Cerebellum (tissue), 4 donors: ENCODE measurements at places on chromosomes 1 and 21. TPM values are rescaled to one million over a fixed set of nuclear protein-coding genes. Genes with fewer than 3 reads are reported as not detected.

The GNPAT gene
- total RNA-seq = 43.5 TPM

The ECM1 gene
- 1.9 TPM for total RNA-seq

The BMP8B gene
- 1.5 TPM for total RNA-seq

The S100A7 gene
- not detected for total RNA-seq

The MSTO1 gene
- 42.5 TPM for total RNA-seq

The WNT9A gene
- total RNA-seq = 1.9 TPM

The WDR64 gene
- not detected for total RNA-seq

The TMEM61 gene
- 1.2 TPM for total RNA-seq

The AQP10 gene
- total RNA-seq = not detected

The SEMA6C gene
- 21.4 TPM for total RNA-seq

The B3GALT2 gene
- total RNA-seq = 52.2 TPM

The SAMD11 gene
- total RNA-seq = 2.4 TPM

The RAB7B gene
- 0.54 TPM for total RNA-seq

The ADAMTSL4 gene
- total RNA-seq = 0.36 TPM

The PLPP3 gene
- total RNA-seq = 64.6 TPM
